Mammary epithelial cell (primary cell): ENCODE measurements at places on chromosomes 16 and 17. TPM values are rescaled to one million over a fixed set of nuclear protein-coding genes. Genes with fewer than 3 reads are reported as not detected.

The NOTUM gene
- total RNA-seq = not detected

The FGF11 gene
- 20.2 TPM for total RNA-seq

The ALDH3A1 gene
- 0.49 and 0.69 TPM in 2 replicates for total RNA-seq

The PRSS36 gene
- under 0.01 TPM for total RNA-seq

The NEUROD2 gene
- not detected in 2 replicates for total RNA-seq

The C17orf78 gene
- not detected for total RNA-seq

The PLEKHH3 gene
- 13.5 and 22.1 TPM in 2 replicates for total RNA-seq

The ADAD2 gene
- total RNA-seq = not detected in 2 replicates

DNA sequence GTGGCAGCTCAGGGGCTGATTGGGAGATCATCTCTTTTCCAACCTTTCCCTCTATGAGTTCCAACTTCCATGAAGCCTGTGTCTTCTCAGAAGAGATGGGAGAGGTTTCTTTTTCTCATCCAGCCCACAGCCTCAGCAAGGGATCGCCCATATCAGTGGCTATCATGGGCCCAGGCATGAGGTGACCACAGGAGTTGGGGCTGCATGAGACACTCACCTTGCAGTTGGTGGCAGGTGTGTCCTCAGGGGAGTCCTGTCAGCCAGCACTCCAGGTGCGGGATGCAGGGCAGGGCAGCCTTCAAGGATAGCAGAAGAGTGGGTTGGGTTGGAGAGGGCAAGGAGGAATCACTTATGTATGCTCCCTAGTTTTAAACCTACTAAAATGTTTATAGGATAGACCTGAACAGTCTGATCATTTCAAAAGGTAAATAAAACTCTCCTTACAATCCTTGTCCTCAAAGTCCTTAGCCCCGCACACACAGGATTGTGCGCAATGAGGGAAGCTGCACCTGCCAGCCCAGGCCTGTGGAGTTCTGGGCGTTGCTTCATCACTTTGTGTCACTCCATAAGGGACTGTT is 811.1 kb downstream of the KCNJ18 start:
- no peak for DNase-seq

- peak; percentile 9 for DNase-seq
These were observed 64.4 kb upstream of the RASL10B start for GRCh38 chr17:35666967-35667532.

DNA sequence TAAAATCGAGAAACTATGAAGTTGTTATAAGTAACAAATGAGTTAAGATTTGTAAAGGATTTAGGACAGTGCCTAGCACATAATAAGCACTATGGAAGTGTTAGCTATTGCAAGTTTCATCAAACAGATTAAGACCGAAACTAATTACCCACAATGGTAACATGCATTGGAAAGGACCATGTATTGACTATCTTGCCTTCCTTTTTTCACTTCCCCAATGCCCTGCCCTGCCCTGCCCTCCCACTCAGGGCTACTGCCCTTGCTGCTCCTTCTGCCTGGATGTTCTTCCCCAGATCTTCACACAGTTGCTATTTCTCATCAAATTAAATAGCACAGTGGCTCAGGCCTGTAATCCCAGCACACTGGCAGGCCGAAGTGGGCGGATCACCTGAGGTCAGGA is 202.1 kb upstream of the PSMD7 start:
- no peak for DNase-seq

DNA sequence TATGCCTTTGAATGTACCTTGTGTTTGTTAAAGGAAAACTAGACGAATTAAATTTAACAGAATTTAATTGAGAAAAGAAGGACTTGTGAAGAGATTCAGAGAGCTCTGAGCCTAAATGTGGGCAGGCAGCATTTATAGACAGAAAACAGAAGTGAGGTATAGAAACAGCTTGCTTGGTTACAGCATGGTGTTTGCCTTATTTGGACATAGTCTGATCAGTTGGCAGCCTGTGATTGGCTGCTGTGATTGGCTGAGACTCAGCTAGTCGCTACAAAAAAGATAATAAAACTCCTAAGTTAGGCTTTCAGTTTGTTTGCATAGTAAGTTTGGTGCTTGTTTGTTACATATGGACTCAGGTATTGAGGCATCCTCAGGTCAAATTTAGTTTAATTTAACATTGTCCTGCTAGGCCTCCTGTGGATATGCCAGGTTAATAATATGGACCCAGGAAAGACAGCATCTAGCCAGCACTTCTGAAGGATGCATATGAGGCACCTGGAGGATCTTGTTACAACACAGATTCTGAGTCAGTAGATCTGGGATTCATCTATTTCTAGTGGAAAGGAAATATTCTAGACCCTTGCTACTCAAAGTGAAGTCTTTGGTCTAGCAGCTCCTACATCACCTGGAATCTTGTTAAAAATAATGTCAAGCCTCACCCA is 43.4 kb downstream of the SLFN5 start:
- no peak for DNase-seq

DNA sequence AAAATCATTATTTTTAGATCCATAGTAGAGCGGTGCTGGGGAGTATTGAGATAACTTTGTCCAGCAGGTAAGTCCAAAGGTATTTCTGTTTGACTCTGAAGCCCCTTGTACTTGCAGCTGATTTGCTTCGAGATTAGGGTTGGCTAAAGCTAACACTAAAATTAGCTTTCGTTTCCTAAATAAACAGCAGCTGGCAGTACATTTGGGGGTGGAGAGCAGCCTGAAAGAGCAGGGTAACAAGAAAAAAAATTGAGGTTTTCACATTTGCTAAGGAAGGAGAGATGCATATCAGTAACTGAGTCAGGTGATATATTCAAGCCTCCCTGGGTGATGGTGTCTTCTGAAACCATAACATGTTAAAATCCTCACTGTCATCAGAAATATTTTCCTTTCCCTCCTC is 37.4 kb upstream of the TMC5 start:
- DNase-seq = no peak

DNA sequence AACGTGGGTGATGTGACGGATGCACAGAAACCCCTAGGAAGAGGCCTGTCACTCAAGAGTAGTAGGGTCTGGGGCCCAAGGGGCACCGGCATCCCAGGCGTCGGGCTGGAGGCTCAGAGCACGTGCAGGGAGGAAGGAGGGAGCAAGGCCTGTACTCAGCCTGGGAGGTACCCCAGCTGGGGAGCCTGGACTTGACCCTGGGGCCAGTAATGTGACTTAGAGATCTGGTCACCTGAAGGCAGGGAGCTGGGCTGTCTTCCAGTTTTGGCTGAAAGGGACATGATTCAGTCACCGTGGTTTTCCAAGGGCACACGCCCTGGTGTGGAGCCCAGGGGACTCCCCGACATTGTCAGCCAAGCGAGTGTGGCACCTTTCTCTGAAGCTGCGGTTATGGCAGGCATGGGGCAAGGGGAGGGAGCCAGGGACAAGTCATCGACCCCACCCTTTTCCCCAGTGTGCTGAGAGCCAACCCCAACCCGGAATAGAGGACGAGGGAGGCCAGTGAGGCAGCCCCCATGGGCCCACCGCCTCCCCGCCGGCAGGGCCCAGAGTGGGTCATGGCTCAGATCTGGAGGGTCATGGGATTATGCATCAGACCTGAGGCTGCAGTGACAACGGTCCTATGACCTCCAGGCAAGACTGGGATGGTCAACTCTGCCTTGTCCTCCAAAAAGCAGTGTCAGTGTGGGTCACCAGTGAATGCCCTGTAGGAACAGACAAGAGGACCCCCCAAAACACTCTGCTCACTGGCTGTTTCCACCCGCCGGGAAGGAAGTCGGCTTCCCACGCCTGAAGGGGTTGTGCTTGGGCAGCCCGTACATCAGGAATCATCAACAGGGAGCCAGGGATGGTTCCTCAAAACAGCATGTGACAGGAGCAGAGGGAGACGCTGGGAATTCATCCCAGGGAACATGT is 41.9 kb downstream of the MEAK7 start:
- DNase-seq = peak; percentile 14

DNA sequence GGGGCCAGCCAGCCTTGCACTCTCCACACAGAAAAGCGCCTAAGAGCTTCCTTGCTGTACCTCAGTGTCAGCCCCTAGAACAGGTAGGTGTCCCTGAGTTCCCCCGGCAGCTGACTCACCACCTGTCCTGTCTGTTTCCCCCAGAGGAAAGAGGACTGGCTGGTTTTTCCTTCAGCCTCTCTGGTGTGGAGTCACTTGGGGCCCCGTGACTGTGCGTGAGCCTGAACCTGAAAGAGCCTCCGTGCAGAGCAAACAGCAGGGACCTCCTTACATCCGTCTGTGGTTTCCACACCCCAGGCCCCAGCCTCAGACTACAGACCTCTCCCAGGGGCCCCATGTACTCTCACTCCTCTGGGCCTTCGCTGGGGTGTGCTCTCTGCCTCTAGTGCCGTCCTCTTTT is 87.8 kb downstream of the GNAO1 start:
- DNase-seq = no peak

DNA sequence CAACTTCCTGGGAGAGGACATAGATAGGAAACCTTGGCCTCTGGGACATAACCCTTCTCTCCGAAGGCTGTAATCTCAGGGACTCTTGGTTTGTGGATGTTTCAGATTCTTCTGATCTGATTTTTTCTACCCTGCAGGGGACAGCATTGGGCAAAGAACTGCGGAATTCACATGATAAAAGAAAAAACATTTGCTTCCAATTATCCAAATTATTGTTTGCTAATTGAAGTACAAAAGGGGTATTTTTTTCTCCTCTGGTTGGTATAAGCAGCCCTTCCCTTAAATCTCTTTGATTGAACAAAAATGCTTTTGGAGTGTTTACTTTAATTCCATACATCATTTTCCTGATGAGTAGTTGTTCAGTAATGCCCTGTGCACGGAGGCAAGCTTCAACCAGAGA is 251.7 kb upstream of the IRX3 start:
- no peak for DNase-seq

DNA sequence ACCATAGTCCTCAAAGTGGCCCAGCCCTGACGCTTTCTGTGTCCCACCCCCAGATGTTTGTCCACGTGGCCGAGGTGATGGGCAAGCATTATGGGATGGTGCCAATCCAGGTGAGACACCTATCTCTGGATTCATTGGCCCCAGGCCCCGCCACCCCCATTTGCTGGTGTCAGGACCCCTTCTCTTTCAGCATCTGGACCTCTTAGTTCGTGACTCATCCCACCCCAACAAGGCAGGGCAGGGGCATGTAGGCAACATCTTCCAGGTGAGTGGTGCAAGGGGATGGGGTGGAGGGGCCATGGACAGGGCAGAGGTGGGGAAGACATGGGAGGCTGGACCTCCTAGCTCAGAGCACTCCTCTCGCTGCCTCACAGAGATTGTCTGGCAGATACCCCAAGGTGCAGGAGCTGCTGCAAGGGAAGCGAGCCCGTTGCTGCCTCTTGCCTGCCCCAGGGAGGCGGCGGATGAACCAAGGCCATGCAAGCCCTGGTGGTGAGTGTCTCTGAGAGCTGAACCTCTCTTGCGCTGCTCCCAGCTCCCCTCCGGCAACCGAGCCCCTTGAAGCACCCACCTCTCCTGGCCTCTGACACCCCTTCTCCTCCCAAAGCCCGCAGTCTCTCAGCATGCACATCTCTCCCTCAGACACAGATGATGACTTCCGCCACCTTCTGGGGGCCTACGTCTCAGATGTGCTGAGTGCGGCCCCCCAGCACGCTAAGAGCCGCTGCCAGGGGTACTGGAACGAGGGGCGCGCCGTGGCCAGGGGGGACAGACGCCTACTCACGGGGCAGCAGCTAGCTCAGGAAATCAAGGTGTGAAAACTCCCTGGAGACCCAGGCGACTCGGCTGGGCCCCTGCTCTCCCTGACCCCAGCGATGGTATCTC is 3.6 kb downstream of the RNF112 start:
- no peak for DNase-seq

GRCh38 chr17:2123375-2124251 is 68.7 kb downstream of the HIC1 start:
- DNase-seq = no peak

DNA sequence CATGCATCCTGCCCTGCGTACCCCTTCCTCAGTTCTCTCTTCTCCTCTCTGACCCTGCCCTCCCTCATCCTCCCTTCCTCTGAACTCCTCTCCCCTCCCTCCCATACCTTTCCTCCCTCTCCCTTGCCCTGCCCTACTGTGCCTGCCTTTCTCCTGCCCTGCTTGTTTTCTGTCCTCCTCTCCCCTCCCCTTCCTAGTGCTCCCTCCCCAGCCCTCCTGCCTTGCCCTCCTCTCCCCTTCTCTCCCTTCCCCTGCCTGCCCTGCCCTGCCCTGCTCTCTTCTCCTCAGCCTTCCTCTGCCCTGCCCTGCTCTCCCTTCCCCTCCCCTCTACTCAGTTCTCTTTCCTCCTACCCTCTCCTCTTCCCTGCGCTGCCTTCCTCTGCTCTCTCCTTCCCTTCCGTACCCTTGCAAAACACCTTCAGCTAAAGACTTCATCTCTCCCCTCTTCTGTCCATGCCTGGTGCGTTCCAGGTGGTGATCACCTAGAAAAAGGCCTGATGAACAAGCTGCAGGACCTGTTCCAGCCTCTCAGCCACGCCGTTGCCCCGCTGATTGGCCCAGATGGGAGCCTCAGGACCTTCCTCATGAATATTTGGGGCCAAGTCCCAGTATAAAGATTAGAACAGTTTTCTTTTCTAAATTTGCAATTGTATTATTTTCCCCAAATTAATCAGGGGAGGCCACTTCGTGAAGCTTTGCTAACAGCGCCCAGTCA is 290.5 kb downstream of the CPPED1 start:
- no peak for DNase-seq

- DNase-seq = no peak
These were observed 42.1 kb upstream of the SSTR5 start for GRCh38 chr16:1030473-1030901.

DNA sequence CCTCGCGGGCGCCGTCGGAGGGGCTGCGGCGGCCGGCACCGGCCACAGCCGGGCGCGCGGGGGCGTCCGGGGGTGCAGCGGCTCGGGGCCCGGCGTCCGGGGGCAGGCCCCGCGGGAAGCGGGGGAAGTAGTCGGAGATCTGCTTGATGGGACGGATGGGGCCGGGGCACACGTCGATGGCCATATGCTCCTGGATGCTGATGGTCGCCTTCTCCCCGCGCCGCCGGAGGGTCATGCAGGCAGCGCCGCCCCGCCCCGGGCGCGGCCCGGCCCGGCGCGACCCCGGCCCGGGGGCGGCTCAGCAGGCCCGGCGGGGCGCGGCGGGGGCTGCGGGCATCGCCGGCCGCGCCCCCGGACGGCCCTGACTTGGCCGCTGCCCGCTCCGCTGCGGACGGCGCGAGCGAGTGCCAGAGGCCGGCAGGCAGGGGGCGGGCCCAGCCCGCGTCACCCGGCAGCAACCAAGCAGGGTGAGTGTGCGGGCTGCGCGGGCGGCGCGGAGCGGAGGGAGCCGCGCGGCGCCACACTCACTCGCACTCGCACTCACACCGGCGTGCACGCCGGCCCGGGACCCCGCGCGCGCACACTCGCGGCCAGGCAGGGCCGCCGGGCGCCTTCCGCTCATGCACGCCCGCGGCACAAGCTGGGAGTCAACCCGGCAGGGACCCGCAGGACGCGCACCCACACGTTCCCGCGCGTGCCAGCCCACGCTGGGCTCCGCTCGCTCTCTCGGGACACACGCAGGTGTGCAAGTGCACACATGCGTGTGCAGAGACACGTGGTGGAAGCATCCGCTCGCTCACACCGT is at the start of gene DOC2B:
Gene DOC2B, minus strand, starts transcription at position 406 of the 805 bp plus-strand sequence. Its CDS starts 171 bp downstream, at position 235.
- DNase-seq = peak; percentile 6

DNA sequence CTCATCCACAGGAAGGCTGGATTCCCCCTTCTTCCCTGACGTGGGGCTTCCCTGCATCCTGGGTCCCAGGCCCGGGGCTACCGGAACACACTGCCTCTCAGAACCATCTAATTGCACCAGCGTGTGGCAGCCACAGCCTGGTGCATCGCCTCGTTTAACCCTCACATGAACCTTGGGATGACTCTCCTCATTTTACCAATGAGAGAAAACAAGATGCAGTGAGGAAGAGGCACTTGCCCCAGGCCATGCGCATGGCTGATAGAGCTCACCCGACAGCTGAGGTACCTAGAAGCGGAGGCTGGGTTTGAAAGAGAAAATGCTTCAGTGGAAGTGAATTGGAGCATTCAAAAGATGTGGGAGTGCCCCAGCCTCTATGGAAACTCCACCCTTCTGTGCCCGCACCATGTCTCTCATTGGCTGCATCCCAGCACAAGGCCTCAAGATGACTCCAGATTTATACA is 162.3 kb downstream of the KATNIP start:
- DNase-seq = no peak
